ENCODE measurements at places on chromosomes 2 and 18. TPM values are rescaled to one million over a fixed set of nuclear protein-coding genes. Genes with fewer than 3 reads are reported as not detected.

DNA sequence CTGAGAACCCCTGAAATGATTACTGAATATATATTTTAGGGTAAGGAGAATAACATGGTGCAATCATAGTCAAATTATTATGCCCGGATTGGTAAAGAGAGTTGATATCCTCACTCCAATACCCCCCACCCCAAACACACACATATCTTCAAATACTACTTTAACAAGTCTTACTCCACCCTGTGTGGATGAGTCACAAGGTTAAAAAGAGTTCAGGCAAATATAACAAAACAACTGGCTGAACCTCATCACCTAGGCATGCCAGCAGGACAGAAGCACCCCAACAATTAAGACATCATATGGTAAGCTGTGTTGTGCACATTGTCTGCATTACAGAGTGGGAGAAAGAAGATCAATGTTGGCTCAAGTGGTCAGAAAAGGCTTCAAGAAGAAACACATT lies 857.4 kb downstream of the TDRD15 start:
- no peaks in the 10 kb centered on the region for H3K27me3 ChIP-seq
- no peak overlapping the region for H3K4me3 ChIP-seq
- no peak overlapping the region for H3K27ac ChIP-seq
- H3K4me1 ChIP-seq, result no peaks in the 10 kb centered on the region
- H3K36me3 ChIP-seq, result no peaks in the 10 kb centered on the region

DNA sequence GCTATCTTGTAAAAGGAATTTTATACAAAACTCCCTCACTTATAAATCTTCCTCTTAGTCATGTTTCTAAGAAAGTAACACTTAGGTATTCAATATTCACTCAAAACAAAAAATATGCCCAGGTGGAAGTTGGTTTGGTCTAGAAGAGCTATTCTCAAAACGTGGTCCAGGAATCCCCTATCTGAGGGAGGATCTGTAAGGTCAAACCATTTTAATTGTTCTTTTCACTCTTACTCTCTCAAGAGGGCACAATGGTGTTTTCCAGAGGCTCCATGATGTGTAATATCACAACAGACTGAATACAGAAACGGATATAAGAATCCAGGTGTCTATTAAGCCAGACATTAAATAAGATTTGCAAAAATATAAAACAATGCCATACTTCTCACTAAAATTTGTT lies 9.9 kb downstream of the MOB1A start:
- no peak overlapping the region for H3K27ac ChIP-seq
- H3K27me3 ChIP-seq, result no peaks in the 10 kb centered on the region
- no peak for DNase-seq
- no peak overlapping the region for H3K4me3 ChIP-seq
- no peaks in the 10 kb centered on the region for H3K4me1 ChIP-seq

DNA sequence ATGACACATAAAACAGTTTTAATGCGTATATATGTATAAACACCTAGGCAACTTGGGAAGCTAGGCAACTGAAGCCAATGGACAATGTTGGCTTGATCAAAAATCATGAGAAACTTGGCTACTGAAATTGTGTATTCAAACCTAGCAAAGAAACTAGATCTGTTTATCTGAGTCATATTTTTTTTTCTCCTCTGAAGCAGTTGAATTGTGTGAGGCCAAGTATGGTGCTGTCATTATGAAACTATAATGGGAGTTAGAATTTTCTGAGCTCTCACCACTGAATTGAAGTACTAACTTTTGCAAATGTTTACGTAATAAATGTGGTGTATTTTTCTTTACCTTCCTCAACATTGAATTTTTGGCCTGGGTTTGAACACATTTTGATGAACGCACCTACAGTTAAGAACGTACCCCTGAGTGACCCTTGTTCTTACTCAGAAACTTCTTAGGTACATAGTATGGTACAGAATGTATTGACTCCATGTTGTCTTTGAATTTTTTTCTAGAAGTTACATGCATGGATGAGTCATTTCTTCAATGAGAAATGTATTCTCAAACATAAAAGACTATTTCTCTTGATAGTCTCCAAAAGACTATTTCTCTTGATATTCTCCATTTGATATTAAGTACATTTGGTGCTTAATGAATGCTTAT lies 23.8 kb downstream of the CD28 start:
- peaks cover 77% of the 10 kb centered on the region for H3K36me3 ChIP-seq
- H3K27ac ChIP-seq, result peak overlapping the region; percentile 69
- H3K4me3 ChIP-seq, result peak overlapping the region; percentile 66
- no peak for DNase-seq

DNA sequence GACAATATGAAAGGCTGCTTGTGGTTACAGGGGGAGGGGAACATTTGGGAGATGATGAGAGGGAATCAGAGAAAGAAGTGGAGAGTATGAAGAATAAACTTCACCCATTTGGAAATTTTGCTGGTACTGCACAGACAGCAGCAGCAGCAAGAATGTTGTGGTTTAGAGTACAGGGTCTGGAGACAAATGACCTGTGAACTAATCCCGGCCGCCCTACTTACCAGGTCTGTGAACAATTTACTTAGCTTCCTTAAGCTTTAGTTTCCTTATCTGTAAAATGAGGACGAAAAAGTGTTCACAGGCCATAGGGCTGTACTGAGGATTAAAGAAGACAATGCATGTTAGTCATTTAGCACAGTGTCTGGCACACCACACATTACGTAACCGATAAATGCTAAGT lies 685.4 kb upstream of the CELF4 start:
- no peaks in the 10 kb centered on the region for H3K36me3 ChIP-seq
- H3K4me1 ChIP-seq, result no peaks in the 10 kb centered on the region
- H3K4me3 ChIP-seq, result no peak overlapping the region
- no peak overlapping the region for H3K27ac ChIP-seq

- H3K4me3 ChIP-seq, result no peak overlapping the region
- peaks cover 9% of the 10 kb centered on the region for H3K4me1 ChIP-seq
- no peak overlapping the region for H3K27ac ChIP-seq
- no peaks in the 10 kb centered on the region for H3K36me3 ChIP-seq
Measured at GRCh38 chr18:23239885-23240608, 104.8 kb downstream of the CABLES1 start.

GRCh38 chr2:226048611-226049010 lies 649.1 kb downstream of the NYAP2 start:
- no peak overlapping the region for H3K27ac ChIP-seq
- H3K36me3 ChIP-seq, result no peaks in the 10 kb centered on the region
- H3K4me1 ChIP-seq, result no peaks in the 10 kb centered on the region
- no peak for DNase-seq
- H3K4me3 ChIP-seq, result no peak overlapping the region
- H3K27me3 ChIP-seq, result no peaks in the 10 kb centered on the region

GRCh38 chr18:33538418-33539042 lies 39.5 kb upstream of the ASXL3 start:
- no peaks in the 10 kb centered on the region for H3K27me3 ChIP-seq
- H3K36me3 ChIP-seq, result no peaks in the 10 kb centered on the region
- no peaks in the 10 kb centered on the region for H3K4me1 ChIP-seq
- H3K27ac ChIP-seq, result no peak overlapping the region

DNA sequence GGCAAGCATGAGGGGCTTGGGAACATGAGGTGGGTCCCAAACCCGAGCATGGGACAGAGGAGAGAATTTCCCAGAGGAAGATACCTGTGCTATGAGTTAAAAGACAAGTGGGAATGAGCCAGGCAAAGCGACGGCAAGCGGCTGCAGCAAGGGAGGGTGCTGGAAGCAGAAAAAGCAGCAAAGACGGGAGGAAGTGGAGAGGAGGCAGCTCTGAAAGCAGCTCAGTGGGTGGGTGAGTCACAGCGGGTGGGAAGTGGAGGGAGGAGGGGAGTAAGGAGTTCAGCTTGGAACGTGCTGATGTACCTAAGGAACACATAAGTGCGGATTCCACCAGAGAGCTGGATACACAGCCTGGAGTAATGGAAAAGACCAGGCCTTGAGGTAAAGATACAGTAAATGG lies 41.4 kb downstream of the THUMPD2 start:
- H3K27me3 ChIP-seq, result no peaks in the 10 kb centered on the region
- H3K4me3 ChIP-seq, result no peak overlapping the region
- H3K4me1 ChIP-seq, result no peaks in the 10 kb centered on the region
- no peak overlapping the region for H3K27ac ChIP-seq
- DNase-seq, result no peak
- peaks cover 49% of the 10 kb centered on the region for H3K36me3 ChIP-seq

DNA sequence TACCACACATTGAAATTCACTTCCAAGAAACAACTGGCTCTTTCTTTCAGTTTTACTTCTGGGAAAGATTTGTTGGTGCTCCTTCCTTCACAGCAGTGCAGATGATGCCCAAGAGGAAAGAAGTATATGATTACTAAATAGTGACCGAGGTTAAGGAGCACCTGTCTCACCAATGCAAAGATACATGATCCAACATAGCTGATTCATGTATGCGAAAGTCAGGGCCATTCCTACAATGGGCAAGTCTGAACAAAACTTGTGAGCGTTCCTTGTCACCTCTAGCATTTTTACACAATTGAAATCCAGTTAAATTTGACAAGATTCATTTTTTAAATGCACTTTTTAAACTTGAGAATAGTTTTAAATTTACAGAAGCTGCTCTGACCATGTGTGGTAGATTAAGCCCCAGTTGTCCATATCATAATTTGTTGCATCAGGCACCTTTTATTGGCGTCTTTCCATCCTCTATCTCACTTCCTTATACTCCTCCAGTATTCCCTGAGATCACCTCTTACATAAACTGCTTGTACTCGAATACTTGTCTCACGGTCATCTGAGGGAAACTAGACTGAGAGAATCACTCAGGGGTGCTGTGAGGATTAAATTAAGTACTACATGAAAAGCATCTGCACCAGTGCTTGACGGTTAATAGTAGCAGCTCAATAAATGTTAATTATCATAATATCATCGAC lies 438.8 kb upstream of the CDH20 start:
- DNase-seq, result no peak
- no peaks in the 10 kb centered on the region for H3K4me1 ChIP-seq
- no peak overlapping the region for H3K4me3 ChIP-seq
- no peaks in the 10 kb centered on the region for H3K27me3 ChIP-seq
- no peaks in the 10 kb centered on the region for H3K36me3 ChIP-seq
- no peak overlapping the region for H3K27ac ChIP-seq

GRCh38 chr18:24491927-24492834 lies 31.7 kb downstream of the HRH4 start:
- H3K27me3 ChIP-seq, result peaks cover 12% of the 10 kb centered on the region
- no peaks in the 10 kb centered on the region for H3K4me1 ChIP-seq

DNA sequence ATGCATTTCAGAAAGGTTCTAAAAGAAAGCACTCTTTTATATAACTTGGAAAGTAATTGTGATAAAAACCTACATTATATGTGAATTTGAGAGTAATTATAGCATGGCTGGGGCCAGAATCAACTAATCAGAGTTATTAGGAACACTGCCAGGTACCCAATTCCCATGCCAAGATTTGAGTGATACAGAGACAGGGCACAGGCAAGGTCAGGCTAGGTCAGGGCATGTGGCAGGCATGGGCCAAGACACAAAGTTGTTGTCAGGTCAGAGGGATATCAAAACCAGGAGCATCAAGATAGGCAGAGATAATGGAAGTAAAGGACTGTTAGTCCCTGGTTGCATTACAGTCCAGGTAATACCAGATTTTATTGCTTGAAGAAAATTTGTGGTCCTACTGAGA lies 87.4 kb downstream of the MYO3B start:
- no peak for DNase-seq
- H3K36me3 ChIP-seq, result no peaks in the 10 kb centered on the region
- no peak overlapping the region for H3K4me3 ChIP-seq
- no peaks in the 10 kb centered on the region for H3K27me3 ChIP-seq
- no peaks in the 10 kb centered on the region for H3K4me1 ChIP-seq

GRCh38 chr2:228541789-228542188 lies 360.3 kb upstream of the SPHKAP start:
- no peak for DNase-seq
- no peaks in the 10 kb centered on the region for H3K27me3 ChIP-seq
- no peaks in the 10 kb centered on the region for H3K4me1 ChIP-seq

- no peak overlapping the region for H3K27ac ChIP-seq
- no peaks in the 10 kb centered on the region for H3K36me3 ChIP-seq
- DNase-seq, result no peak
- no peak overlapping the region for H3K4me3 ChIP-seq
Measured at GRCh38 chr2:29749843-29750242, 171.5 kb downstream of the ALK start.

GRCh38 chr18:78739115-78739514 lies 240.5 kb upstream of the SALL3 start:
- DNase-seq, result no peak
- H3K36me3 ChIP-seq, result no peaks in the 10 kb centered on the region
- no peak overlapping the region for H3K27ac ChIP-seq
- no peak overlapping the region for H3K4me3 ChIP-seq
- no peaks in the 10 kb centered on the region for H3K27me3 ChIP-seq
- H3K4me1 ChIP-seq, result no peaks in the 10 kb centered on the region

DNA sequence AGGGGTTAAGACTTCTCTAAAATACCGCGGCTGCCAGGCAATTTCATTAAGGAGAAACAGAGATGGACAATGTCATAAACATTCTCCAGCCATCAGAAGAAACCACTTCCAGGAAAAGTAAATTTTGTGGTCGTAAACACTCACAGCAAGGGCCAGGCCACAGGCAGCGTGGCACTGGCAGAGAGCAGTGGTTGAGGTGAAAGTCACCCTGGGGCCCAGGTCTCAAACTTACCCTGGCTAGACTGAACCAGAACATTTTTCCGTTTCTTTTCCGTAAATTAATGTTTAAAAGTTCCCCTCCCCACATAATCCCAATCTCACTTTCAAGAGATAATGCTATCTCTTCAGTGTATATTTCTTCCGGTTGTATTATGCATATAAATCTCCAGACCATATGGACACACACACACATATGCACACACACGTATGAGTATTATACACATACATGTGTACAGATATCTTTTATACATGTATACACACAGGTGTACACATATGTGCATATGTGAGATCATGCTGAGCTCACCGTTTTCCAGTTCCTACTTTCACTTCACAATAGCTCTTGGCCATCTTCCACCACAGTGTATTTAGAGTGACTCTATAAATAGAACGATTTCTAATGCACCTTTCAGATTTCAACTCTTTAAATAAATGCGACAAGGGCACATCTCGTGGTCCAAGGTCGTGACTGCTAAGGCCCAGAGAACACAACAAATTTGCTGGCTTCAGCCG lies 90.1 kb downstream of the MALT1 start:
- H3K27ac ChIP-seq, result no peak overlapping the region
- H3K36me3 ChIP-seq, result no peaks in the 10 kb centered on the region
- no peak for DNase-seq
- H3K4me3 ChIP-seq, result no peak overlapping the region

GRCh38 chr2:239717319-239717675 lies 307.8 kb downstream of the NDUFA10 start:
- no peak overlapping the region for H3K27ac ChIP-seq
- no peaks in the 10 kb centered on the region for H3K36me3 ChIP-seq
- no peak overlapping the region for H3K4me3 ChIP-seq

- H3K27ac ChIP-seq, result no peak overlapping the region
- peaks cover 28% of the 10 kb centered on the region for H3K36me3 ChIP-seq
- DNase-seq, result no peak
- H3K27me3 ChIP-seq, result no peaks in the 10 kb centered on the region
- no peak overlapping the region for H3K4me3 ChIP-seq
- H3K4me1 ChIP-seq, result no peaks in the 10 kb centered on the region
Measured at GRCh38 chr2:112529757-112530156, 12.5 kb upstream of the POLR1B start.

The LYPD1 gene
- not detected for polyA plus RNA-seq

The EPAS1 gene
- not detected for polyA plus RNA-seq

The TLX2 gene
- 0.14 TPM for polyA plus RNA-seq

The NGEF gene
- polyA plus RNA-seq, result not detected

The GREB1 gene
- not detected for polyA plus RNA-seq

The CNDP1 gene
- not detected for polyA plus RNA-seq

The TUBA3E gene
- polyA plus RNA-seq, result not detected

The HOXD9 gene
- polyA plus RNA-seq, result not detected

The SKOR2 gene
- polyA plus RNA-seq, result not detected

The LGALSL gene
- polyA plus RNA-seq, result 0.11 TPM

The FOSL2 gene
- polyA plus RNA-seq, result 1.9 TPM

The FER1L5 gene
- polyA plus RNA-seq, result not detected

The COL3A1 gene
- not detected for polyA plus RNA-seq

The SPP2 gene
- polyA plus RNA-seq, result not detected

Measured in CD4-positive, CD25-positive, alpha-beta regulatory T cell (primary cell).